SJCRH30 (cell line): ENCODE measurements at places on chromosomes 13 and 19. TPM values are rescaled to one million over a fixed set of nuclear protein-coding genes. Genes with fewer than 3 reads are reported as not detected.
A peak's percentile ranks its signal among the peaks of the same experiment; 100 is the strongest.

MADCAM1 gene
- 0.18 TPM in 1 of 2 replicates, not detected in the other for total RNA-seq

NLRP7 gene
- 0.02 TPM in 1 of 2 replicates, not detected in the other for total RNA-seq

DNA sequence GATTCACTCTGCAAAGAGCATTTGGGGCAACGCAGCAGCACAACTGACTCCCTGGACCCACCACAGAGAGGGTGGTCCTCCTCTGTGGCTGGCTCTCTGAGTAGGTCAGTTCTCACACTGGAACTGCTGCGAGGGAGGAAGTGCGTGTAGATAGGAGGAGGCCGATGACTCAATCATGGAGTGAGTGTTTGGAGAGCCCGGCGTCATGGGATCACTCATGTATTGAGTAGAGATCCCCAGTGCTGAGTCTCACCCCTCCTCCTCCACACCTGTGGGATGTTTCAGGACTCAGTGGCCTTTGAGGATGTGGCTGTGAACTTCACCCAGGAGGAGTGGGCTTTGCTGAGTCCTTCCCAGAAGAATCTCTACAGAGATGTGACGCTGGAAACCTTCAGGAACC is 8.9 kb downstream of the ZNF101 start:
- DNase-seq: no peak

GRCh38 chr13:66102864-66103263 is 1127.3 kb downstream of the PCDH9 start:
- no peak for DNase-seq

DNA sequence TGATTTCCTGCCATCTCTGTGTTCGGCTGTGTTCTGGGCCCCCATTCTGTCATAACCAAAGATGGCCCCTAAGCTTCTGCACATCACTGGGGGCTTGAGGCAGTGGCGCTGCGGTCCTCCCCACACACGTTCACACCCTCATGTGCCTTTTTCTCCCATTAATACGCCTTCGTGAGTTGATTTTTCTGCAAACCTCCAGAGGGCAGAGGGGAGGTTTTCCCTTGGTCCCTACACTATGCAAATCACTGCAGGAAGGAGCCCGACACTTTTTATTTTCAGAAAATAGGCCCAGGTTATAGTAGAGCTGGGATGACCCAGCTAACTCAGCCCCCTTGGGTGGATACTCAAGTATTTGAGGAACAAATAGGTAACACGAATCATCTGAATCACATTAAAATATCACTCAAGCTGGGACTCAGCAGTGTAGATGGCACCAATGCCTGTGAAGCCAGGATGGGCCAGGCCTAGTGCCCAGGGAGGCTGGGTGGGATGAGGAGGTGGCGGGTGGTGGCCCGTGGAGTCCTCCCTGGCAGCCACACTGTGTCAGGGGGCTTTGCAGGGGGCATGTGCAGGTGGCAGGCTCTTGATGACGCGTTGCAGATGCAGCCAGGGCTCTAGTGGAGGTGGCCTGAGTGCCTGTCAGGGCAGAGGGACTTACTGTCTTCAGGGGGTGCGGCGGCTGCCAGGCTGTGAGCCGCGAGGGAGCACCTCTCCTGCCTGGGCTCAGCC is 234.3 kb downstream of the TEX29 start:
- DNase-seq: no peak

DNA sequence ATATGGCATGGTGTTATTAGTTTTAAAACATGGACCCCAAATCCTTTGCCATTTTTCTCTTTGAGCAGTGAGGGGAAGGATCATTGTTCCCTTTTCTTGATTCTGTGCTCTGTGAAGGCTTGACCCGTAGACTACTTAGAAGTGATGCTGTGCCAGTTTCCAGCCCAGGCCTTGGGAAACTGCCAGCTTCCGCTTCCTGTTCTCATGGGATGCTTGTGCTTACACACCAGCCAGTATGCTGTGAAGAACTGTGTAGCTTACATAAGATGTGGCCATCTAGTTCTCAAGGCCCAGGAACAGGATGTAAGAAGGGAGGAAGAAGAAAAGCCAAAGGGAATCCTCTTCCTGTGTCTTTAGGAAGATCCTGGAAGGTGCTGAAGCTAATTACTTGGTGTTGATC is 180.9 kb downstream of the PCCA start:
- no peak for DNase-seq

- DNase-seq: no peak
Observed at GRCh38 chr13:76913898-76914297, 27.7 kb upstream of the KCTD12 start.

- DNase-seq: peak; percentile 59
Observed at GRCh38 chr19:8085598-8086408, 33.2 kb downstream of the CCL25 start.

GRCh38 chr13:40490086-40490758 is 176.2 kb downstream of the FOXO1 start:
- peak; percentile 55 for DNase-seq

DNA sequence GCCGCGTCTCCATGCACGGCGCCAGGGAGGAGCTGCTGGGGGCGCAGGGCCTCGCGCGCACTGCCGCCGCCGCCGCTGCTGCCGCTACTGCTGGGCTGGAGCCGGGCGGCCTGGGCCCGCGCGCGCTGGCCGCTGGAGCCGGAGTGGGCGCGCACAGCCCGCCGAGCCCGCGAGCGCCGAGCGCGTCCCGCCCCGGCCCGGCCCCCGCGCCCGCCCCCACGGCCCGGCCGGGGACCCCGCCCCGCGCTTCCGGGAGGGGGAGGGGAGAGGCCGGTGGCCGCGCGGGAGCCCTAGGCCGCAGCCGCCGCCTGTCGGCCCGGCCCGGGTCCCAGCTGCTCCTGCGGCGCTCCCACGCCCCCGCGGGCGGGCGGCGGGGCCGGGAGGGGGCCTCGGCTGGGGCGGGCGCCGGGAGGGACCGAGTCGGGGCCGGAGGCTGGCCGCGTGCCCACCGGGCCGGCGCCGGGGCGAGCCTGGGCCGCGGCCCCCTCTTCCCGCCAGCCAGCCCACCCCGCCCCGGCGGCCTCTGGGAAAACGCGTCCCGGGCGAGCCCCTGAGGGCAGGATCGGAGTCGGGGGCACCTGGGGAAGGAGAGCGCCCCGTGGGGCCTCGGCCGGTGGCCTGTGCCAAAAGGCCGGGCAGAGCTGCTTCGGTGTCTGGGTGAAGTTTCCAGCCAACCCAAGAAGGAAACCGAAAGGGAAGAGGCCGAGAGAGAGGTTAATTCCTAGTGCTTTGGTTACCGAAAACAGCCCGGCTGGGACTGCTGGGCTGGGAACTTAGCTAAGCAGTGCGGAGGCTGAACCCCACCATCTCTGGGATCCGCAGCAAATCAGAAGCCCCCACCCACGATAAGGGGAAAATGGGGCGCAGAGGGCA is at the start of gene STK24:
STK24 (minus strand) TSS at position 145 of the 873 bp plus-strand sequence. CDS start 321 bp downstream, outside the sequence.
- peak; percentile 76 for DNase-seq

DNA sequence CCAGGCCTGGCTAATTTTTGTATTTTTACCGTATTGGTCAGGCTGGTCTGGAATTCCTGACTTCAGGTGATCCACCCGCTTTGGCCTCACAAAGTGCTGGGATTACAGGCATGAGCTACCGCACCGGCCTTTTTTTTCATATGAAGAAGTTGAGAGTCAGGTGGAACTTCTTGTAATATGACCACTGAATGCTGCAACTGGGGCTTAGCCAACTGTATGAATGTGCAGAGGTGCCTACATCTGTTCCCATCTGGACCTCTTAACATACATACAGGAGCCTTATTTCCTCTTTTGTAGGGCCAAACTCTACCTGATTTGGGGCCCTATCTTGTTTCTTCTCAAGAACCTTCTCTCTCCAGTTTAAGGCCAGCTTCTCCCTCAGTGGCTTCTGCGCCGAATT is 11.9 kb upstream of the GGACT start:
- DNase-seq: no peak
